Prostate gland (tissue), 2 donors: ENCODE measurements at places on chromosomes 6 and 20. TPM values are rescaled to one million over a fixed set of nuclear protein-coding genes. Genes with fewer than 3 reads are reported as not detected.

- no peak for DNase-seq
These were observed 181.6 kb upstream of the AKAP12 start for GRCh38 chr6:151058021-151058733.

- DNase-seq = no peak
These were observed 59.5 kb downstream of the MTHFD1L start for GRCh38 chr6:150924808-150925589.

GRCh38 chr20:61313396-61313795 lies 61.3 kb downstream of the CDH4 start:
- DNase-seq = no peak

The ABHD16B gene
- total RNA-seq = 1.6 TPM

- no peak for DNase-seq
These were observed 88.9 kb downstream of the FHL5 start for GRCh38 chr6:96651816-96652215.

GRCh38 chr20:57736738-57737347 lies 27.0 kb upstream of the PMEPA1 start:
- no peak for DNase-seq

- DNase-seq = no peak
These were observed 8.5 kb upstream of the BEND6 start for GRCh38 chr6:56946368-56946767.

The SLC25A27 gene
- total RNA-seq = 33.7 TPM

The GPR6 gene
- not detected for total RNA-seq

The PDE10A gene
- 9.6 TPM for total RNA-seq

The PREP gene
- 54.5 TPM for total RNA-seq

The HLA-F gene
- total RNA-seq = 62.1 TPM

GRCh38 chr20:40104959-40105358 lies 584.1 kb downstream of the MAFB start:
- DNase-seq = no peak

- no peak for DNase-seq
These were observed 207.6 kb downstream of the THBS2 start for GRCh38 chr6:169046021-169046420.

The FAM162B gene
- 5.9 TPM for total RNA-seq

The NCOA7 gene
- 15.5 TPM for total RNA-seq

The GPX5 gene
- total RNA-seq = not detected

The EYS gene
- 3.5 TPM for total RNA-seq

DNA sequence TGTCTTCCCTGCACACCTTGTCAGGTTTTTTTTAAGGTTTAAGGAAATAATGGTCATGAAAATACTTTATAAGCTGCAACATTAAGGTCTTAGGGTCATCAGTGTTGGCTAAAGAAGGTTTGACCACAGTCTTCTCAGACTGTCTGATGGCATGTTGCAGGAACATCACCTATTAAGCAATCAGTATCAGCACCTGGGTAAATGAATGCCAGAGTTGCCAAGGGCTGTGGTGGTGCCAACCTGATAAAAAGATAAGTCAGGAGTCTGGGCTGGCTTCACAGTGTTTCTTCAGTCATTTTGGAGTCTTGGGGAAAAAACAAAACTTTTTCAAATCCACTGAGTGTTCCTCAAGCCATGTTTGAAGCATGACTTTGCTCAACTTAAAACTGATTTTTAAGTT lies 61.5 kb upstream of the VSTM2L start:
- peak; percentile 35 for DNase-seq

DNA sequence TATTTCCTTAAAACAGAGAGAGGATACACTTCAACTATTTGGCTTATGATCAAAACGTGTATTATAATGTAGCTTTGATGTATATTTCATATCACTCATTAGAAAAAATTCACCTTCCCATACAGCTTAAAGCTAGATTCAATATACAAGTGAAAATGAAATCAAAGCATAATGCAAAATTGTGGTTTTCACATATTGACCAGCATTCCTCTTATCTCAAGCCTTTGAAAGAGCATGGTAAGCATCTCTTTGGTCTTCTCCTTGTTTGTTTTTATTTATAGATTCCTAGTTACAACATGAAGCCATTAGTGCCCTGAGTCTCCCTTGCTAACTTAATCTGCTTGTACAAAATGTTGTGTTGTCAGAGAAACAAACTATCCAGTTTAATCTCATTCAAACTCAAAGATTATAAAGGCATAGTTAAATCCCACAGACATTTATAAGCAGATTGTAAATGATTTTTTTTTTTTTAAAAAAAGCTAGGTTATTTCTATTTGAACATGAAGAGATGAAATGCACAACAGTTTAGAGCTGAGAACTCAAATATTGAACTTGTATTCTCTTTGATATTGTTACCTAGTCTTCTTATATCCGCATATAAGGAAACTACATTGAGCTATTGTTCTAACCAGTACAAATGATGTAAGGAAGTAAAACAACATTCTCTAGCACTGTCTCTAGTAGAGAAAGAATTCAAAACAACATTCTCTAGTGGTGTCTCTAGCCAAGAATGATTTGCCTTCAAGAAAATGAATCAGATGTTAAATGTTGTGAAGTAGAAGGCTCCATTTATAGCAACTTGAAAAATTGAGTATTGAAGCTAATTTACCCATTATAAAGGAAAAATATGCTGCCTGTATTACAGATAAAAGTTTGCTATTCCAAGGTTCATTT lies 31.2 kb upstream of the SMIM28 start:
- DNase-seq = no peak

GRCh38 chr6:132865364-132865763 lies 51.0 kb downstream of the RPS12 start:
- no peak for DNase-seq

The SMOC2 gene
- 17.8 TPM for total RNA-seq

GRCh38 chr6:159128978-159129377 lies 40.2 kb upstream of the FNDC1 start:
- DNase-seq = no peak

DNA sequence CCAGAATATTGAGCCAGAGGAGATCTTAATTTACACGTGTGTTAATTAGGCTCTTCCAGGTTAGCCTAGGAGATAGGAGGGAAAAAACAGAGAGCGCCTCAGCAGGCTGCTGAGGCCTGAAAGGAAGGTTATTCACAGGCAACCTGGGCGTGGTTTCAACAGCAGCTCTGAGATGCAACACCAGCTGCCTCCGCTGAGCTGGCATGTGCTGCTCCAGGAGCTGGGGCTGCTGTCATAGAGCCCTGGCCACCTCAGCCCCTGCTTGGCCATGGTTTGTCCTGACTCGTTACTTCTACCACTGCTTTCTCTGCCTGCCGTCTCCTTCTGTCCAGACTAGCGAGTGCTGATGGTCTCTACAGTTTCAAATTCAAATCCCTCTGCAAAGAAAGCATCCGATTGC lies 32.4 kb upstream of the RPP40 start:
- DNase-seq = no peak

- no peak for DNase-seq
These were observed 557.2 kb upstream of the AGPAT4 start for GRCh38 chr6:161830866-161831616.

GRCh38 chr6:113331021-113331420 lies 526.1 kb upstream of the MARCKS start:
- no peak for DNase-seq

GRCh38 chr6:150280703-150281102 lies 88.1 kb upstream of the IYD start:
- no peak for DNase-seq

DNA sequence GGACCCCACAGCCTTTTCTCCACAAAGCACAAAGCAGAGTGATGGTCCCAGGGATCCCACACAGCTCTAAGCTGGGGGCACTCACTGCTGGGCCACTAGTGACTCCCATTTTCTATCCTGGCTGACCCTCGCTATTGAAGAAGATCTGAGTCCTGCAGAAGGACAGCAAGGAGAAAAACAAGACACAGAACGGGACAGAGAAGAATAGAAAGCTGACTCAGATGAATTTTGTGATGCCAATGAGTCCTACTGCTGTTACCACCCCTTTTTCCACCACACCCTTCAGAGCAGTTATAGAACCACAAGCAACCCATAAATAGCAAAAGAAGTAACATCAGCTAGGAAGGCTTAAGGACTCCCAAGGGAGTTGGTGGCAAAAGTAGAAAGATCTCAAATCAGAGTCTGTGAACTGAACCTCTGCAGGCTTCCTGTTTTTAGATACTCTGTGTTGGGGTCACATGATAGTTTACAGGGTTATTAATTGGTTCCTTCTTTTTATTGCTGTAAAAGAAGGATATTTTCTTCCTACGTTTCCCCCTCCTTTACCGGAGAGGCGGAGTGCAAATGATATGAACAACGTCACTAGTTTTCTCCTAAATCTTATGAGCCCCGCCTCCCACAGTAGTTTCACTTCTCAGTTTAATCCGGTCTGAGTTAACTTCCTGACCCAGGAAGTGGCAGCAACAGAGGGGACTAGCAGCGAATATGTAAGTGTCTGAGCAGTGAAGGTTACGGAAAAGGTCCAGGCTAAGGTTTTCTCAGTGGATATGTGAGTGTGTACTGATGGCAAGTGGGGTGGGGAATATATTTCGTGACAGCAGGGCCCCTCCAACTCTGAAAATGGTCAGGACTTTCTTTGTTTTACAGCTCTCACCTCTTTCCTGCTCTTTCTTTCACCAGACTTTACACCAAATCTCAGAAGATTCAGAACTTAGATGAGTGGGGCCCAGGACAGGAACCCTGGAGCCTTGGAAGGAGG lies at the start of gene TRIM38:
TRIM38 (plus strand) TSS at position 654 of the 979 bp plus-strand sequence. CDS start 3,721 bp downstream, outside the sequence.
- peak; percentile 87 for DNase-seq

The OPN5 gene
- 0.85 TPM for total RNA-seq

GRCh38 chr20:9912858-9913434 lies 74.1 kb upstream of the PAK5 start:
- DNase-seq = peak; percentile 35

DNA sequence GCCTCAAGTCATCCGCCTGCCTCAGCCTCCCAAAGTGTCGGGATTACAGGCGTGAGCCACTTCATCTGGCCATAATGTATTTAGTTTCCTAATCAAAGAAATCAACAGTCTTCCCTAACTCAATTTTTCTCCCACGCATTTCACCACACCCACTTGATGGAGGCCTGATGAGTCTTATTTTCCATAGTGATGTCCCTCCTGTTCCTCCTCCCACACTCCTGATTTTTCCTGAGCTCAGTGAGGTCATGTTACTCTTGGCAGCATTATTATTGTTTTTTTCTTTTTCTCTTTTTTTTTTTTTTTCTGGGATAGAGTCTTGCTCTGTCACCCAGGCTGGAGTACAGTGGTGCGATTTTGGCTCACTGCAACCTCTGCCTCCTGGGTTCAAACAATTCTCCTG lies 8.9 kb downstream of the ABRACL start:
- no peak for DNase-seq

The SLC12A5 gene
- total RNA-seq = 3.6 TPM

- DNase-seq = no peak
These were observed 165.5 kb downstream of the MOXD1 start for GRCh38 chr6:132235596-132236280.

The EPPIN gene
- 137 TPM for total RNA-seq

- DNase-seq = no peak
These were observed 212.6 kb downstream of the KIF16B start for GRCh38 chr20:16360668-16361067.

DNA sequence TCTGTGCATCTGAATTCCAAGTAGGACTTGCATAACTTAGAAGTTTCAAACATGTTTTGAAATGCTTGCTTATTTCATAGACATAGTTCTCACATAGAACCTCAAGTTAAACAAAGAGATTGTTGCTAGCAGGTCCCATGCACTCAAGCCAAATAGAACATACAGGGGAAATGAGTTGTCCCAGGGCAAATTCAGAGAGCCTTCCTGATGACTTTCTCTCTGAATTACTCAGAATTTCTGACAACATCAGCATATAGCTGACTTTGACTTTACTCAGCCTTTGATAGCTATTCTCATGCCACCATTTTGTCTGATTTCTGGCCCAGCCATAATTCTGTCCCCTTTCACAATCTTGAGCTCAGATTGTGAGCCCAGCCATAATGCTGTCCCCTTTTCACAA lies 333.2 kb upstream of the PLCB4 start:
- no peak for DNase-seq

- no peak for DNase-seq
These were observed 81.0 kb downstream of the INSM1 start for GRCh38 chr20:20448881-20449280.

GRCh38 chr20:46210672-46211330 lies 92.7 kb downstream of the CD40 start:
- no peak for DNase-seq

The COL21A1 gene
- 4.8 TPM for total RNA-seq

DNA sequence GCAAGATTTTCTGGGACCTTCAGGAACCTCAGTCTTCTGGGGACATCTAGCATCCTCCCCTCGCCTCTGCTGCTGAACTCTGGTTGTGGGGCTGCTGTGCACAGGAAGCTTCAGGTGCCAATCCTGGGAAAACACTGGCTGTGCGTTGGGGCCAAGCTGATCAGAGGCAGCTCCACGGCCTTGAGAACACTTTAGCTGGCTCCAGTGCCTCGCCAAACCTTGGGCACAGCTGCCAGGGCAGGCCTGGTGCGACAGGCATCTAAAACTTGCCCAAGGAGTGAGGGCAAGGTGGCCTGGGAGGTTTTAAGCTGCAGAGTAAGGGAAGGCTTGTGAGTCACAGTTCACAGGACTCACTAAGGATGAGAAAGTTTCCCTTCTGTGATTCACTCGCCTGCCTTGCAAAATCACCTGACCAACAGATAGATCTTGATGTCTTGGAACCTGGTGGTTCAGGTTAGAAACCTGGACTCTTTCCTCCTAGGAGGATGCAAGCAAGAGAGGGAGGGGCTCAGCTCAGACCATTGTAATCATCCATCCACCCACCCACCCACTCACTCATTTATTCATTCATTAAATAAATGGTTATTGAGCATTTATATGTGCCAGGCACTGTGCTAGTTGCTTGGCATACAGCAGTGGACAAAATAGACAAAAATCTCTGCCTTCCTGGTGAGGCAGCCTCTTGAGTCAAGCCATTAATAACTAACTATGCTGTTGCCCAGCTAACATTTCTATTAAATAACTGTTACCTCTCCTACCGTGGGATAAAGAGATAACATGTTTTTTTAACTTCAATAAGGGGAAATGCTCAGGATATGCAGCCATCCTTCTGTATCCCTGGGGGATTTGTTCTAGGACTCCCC lies 2.5 kb upstream of the SPATS1 start:
- no peak for DNase-seq

- DNase-seq = no peak
These were observed 216.9 kb downstream of the EYA2 start for GRCh38 chr20:47111576-47111975.

The OOEP gene
- total RNA-seq = 5.8 TPM

- DNase-seq = no peak
These were observed 59.3 kb downstream of the SHPRH start for GRCh38 chr6:145904868-145905267.

GRCh38 chr6:133683308-133683580 lies 205.7 kb upstream of the TCF21 start:
- DNase-seq = no peak

DNA sequence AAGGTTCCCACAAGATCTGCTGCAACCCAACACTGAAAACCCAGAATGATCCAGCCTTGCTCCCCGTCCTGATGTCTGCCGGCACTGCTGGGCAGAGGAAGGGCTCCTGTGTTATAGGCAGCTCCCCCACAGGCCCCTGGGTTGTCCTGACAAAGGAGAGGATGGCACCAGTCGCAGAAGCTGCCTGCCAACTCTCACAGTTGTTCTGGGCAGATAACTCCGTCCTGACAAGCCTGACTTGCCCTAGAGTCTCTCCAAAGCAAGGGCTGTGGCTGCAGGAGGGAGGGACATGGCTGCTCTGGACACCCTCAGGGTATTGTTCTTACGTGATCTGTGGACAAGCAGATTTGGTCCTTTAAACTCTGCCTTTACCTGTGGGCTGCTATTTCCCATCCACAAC lies 243.8 kb downstream of the CDH26 start:
- no peak for DNase-seq

GRCh38 chr6:47974106-47974505 lies 136.9 kb downstream of the PTCHD4 start:
- DNase-seq = no peak
